ENCODE measurements at places on chromosomes 3 and 15.

DNA sequence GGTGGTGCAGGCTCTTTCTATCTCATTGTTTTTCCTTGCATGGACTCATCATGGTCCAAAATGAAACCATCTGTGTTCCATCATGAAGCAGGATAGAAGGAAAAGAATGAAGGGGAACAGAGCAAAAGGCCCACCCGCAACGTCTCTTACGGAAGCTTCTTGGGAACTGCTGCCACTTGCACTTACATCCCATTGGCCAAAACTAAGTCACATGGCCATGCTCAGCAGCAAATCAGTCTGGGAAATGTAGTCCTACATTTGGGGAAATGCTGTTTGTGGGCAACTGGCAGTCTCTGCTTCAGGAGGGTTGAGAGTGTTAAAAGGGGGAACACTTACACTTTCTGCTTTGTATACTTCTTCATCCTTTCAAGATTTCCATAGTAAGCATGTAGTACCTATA is 191.6 kb downstream of the SV2B start:
- no peak for DNase-seq

- DNase-seq, result no peak
Observed at GRCh38 chr15:28096670-28097431, 2.3 kb downstream of the OCA2 start.

DNA sequence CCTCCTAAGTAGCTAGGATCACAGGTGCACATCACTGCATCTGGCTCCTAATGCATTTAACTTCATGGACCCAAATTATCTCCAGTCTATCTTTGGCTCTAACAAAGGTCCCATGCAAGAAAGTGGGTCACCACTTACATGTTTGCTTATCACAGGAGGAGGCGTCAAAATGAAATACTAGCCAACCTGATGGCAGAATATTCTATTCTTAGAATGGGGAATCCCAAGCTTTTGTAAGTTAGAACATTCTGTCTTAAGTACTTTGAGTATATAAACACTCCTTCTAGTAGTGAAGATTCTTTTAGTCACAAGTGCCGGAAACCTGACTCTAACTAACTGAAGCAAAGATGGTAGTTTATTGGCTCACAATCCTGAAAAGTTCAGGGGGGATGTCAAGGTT is 72.0 kb upstream of the ADAMTS9 start:
- no peak for DNase-seq

GRCh38 chr3:126926684-126927400 is 56.1 kb upstream of the PLXNA1 start:
- no peak for DNase-seq

GRCh38 chr3:82093641-82094040 is 332.2 kb upstream of the GBE1 start:
- no peak for DNase-seq

DNA sequence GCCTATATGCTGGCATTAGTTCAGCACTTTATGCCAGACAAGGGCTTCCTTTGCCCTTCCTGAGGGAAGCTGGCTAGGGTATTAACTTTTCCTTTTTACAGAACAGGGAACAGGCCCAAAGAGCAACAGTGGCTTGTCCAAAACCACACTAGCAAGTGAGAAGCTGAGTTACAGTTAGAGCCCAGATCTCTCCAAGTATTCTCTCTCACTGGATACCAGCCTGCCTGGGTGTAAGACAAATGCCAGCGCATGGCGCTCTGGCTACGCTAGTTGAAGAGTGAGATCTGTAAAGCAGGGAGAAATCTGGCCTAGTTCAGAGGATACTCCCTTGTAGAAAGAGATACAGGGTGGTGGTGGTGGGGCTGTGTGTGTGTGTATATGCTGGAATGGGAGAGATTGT is 38.4 kb downstream of the RAB11A start:
- DNase-seq, result no peak

- DNase-seq, result no peak
Observed at GRCh38 chr3:4588466-4588865, 95.3 kb downstream of the ITPR1 start.

- no peak for DNase-seq
Observed at GRCh38 chr3:172281884-172282283, 166.4 kb downstream of the GHSR start.

All from NCI-H2081 (cell line).